ENCODE measurements at places on chromosomes 11 and 22. TPM values are rescaled to one million over a fixed set of nuclear protein-coding genes. Genes with fewer than 3 reads are reported as not detected.
A peak's percentile ranks its signal among the peaks of the same experiment; 100 is the strongest.

Gene RASSF10
- total RNA-seq = 1.5 TPM

Gene ASRGL1
- total RNA-seq = 27.2 TPM

Gene CBLIF
- total RNA-seq = not detected

Gene ARHGAP8
- total RNA-seq = 48.7 TPM

Gene CASTOR1
- 8.4 TPM for total RNA-seq

Gene OR5A1
- total RNA-seq = not detected

Gene ACER3
- 17.1 TPM for total RNA-seq

Gene PUS3
- 22.6 TPM for total RNA-seq

Gene HTR3B
- total RNA-seq = not detected

Gene OR6A2
- total RNA-seq = 0.10 TPM

Gene ARHGAP32
- total RNA-seq = 30.1 TPM

DNA sequence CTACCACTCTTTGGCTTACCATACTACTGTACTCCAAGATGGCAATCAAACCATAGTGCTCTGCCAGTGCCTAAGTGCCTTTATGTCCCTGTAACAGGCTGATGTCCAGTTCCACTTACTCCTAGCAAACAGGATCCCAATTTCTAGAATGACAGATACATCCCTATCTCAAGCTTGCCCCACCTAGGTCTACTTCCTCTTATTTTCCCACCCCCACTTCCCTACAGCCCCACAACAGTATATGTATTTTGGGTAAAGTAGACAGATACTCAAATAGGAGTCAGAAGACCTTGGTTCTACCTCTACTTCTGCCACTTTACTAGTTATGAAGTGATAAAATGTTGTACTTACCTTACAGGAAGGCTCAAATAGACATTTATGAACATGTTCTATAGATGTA, 24.1 kb downstream of the SIK3 start:
- no peak overlapping the region for H3K4me3 ChIP-seq
- H3K27me3 ChIP-seq = no peaks in the 10 kb centered on the region
- DNase-seq = no peak
- H3K4me1 ChIP-seq = no peaks in the 10 kb centered on the region
- no peak overlapping the region for H3K27ac ChIP-seq
- no peaks in the 10 kb centered on the region for H3K36me3 ChIP-seq

GRCh38 chr11:123197711-123198110, 2.7 kb upstream of the CLMP start:
- H3K4me1 ChIP-seq = peaks cover 23% of the 10 kb centered on the region
- H3K4me3 ChIP-seq = no peak overlapping the region
- no peaks in the 10 kb centered on the region for H3K27me3 ChIP-seq
- no peak overlapping the region for H3K27ac ChIP-seq
- no peak for DNase-seq

DNA sequence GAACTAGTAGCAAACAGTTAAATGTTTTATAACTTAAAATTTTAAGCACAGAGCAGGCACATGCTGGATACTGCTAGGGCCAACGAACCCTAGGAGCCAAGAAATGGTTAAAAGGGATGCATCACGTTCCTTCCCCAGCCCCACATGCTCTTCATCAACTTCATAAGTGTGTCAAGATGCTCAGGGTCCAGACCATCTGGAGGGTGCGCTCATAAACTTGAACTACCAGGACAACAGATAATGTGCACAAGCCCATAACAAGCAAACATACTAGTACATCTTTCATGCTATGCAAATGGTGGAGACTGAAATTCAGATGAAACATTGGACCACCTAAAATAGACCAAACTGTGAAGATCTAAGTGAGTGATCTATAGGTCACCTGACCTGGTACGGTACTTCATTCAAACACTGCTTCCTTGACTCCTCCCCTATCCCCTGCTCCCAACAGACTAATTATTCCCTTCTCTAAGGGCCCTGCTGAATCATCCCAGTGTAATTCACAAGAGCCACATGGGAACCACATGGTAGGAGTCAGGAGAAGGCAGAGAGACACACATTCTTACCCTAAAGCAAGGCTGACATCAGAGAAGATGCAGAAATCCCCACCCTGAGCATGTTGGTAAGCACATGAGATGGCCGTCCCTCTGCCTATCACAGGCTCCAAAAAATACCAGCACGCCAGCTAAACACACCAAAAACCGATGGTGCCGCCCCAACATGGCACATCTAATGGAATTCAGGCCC, 83.9 kb downstream of the ETS1 start:
- no peak for DNase-seq
- H3K27me3 ChIP-seq = no peaks in the 10 kb centered on the region
- no peaks in the 10 kb centered on the region for H3K36me3 ChIP-seq

- H3K4me1 ChIP-seq = no peaks in the 10 kb centered on the region
- H3K27ac ChIP-seq = no peak overlapping the region
- H3K4me3 ChIP-seq = no peak overlapping the region
These were observed 27.1 kb downstream of the ADAMTS15 start for GRCh38 chr11:130475426-130476053.

- H3K27me3 ChIP-seq = peaks cover 11% of the 10 kb centered on the region
- peaks cover 7% of the 10 kb centered on the region for H3K4me1 ChIP-seq
- no peak overlapping the region for H3K4me3 ChIP-seq
- H3K27ac ChIP-seq = no peak overlapping the region
These were observed 1.8 kb upstream of the SNX19 start for GRCh38 chr11:130918081-130918480.

GRCh38 chr11:67304511-67305113, 1.3 kb downstream of the SSH3 start:
- peak overlapping the region; percentile 74 for H3K4me3 ChIP-seq
- peaks cover 10% of the 10 kb centered on the region for H3K36me3 ChIP-seq
- no peak for DNase-seq

DNA sequence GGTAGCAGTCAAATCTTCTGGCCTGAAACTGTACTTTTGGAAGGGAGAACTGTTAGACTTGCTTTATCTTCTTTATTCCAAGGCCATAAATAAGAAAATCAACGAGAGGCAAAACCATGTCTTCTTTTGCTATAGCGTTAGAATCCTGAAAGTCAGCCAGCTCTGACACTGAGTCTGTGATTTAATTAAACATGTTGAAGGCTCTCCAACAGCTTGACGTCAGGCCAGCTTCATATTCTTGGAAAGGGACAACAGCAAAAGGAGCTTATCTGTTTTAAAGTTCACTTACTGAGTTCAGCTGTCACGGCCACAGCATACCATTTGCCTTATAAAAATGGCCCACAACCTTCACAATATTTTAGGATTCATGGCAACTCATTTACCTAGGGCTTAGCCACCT, 131.0 kb upstream of the LDLRAD3 start:
- no peaks in the 10 kb centered on the region for H3K4me1 ChIP-seq
- no peak for DNase-seq
- no peaks in the 10 kb centered on the region for H3K27me3 ChIP-seq

DNA sequence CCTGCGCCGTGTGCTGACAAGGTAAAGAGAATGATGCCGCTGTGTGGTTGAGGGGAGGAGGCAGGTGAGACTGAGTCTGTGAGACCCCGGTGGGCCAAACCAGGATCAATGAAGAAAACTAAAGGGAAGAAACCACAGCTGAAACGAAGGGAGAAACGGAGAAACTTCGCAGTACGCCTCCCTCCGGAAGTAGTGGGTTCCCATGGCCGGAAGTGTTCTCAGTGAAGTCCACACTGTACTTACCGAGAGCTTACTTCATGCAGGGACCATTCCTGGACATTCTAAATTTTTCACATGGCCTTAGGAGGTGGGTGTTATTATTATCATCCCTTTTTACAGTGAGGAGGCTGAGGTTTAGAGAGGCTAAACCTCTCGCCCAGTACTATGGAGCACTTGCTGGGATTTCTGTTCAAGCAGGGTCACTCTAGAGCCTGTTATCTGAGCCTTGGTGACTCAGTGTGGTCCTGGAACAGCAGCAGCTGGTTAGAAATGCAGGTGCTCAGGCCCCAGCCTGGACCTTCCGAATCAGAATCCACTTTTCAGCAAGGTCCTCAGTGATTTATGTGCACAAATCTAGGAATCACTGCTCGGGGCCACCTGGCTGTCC, 17.9 kb downstream of the CD5 start:
- H3K4me1 ChIP-seq = no peaks in the 10 kb centered on the region
- no peak overlapping the region for H3K27ac ChIP-seq
- DNase-seq = no peak
- H3K27me3 ChIP-seq = no peaks in the 10 kb centered on the region

DNA sequence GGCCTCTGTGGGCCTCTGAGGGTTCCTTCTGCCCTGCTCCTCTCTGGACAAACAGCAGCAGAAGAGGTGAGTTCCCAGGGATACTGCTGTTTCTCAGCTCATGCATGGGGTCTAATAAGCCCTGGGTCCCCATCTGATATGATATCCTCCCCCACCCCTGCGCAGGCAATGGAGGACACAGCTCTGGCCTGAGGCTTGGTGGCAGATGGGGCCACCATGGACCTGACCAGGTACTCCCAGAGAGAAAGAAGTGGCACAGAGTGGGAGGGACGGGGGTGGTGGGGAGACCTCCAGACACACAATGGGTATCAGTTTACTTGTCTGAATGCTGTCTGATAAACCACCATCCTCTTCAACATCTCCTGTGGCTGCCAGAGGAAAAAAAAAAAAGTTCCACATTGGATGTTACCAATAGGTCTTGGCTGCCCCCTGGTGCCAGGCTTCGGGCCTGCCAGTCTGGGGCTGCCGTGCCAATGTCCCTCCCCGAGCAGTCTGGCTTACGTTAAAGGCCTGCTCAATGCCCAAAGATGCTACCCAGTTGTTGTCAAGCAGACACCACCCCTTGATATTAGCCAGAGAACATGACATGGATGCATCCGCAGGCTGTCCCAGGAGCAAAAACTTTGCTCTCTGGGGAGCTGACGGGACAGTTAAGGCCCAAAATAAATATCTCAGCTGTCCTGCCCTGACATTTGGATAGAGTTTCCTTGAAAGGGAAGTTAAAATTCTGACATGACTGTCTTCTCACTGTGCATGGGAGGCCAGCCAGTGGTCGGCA, 27.9 kb upstream of the ABCC8 start:
- no peak for DNase-seq
- H3K4me3 ChIP-seq = no peak overlapping the region
- no peaks in the 10 kb centered on the region for H3K4me1 ChIP-seq
- H3K27me3 ChIP-seq = 0 out of 2 replicates have a peak, but pooled peaks cover 2% of the 10 kb centered on the region
- no peaks in the 10 kb centered on the region for H3K36me3 ChIP-seq

- H3K4me1 ChIP-seq = peaks cover 2% of the 10 kb centered on the region
- no peaks in the 10 kb centered on the region for H3K36me3 ChIP-seq
- H3K27ac ChIP-seq = no peak overlapping the region
These were observed 119.1 kb downstream of the WT1 start for GRCh38 chr11:32316232-32316631.

- no peak for DNase-seq
- no peak overlapping the region for H3K4me3 ChIP-seq
- no peaks in the 10 kb centered on the region for H3K4me1 ChIP-seq
- no peaks in the 10 kb centered on the region for H3K27me3 ChIP-seq
These were observed 70.0 kb downstream of the NAT10 start for GRCh38 chr11:34175284-34176019.

DNA sequence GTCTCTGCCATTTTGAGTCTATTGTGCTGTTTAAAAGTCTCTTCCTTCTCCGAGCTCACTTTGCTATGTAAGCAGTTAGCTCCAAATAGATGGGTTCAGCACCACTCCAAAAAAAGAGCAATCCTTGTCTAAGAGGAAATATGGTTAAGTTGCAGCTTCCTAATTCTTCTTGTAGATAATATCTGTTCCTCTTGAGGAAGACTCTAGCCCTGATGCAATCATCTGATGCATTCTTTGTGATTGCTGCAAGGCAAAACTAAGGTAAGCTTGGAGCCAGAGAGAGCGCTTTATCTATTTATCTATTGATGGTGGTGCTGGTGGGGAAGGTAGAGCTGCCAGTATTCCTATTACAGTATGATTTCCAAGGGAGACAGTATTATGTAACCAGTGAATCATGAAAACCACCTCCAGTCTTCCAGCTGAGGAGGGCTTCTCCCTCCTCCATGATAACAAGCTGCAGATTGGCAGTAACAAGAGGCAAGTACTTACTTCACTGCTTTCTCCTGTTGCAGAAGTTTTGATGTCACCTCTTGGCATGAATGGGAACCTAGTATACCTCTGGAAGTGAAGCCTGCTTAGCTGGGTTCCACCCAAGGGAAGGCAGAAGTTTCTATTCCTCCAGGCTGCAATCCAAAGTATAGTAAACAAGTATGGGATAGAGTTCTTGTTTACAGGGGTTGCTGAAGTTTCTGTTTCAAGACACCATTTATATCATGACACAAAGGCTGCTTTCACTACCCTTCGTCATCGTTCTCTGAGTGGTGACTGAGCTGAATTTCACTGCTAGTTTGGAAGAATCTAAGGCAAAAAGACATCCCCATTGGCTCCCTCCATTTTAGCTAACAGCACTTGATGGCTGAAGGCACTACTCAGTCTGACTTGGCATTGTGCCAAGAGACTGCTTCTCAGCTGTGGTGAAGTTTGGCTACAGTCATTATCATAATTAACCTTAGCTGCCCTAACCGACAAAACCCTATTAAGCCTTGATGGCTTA, 49.7 kb downstream of the FDX1 start:
- H3K4me1 ChIP-seq = peaks cover 3% of the 10 kb centered on the region
- H3K36me3 ChIP-seq = no peaks in the 10 kb centered on the region
- H3K27ac ChIP-seq = no peak overlapping the region
- H3K27me3 ChIP-seq = no peaks in the 10 kb centered on the region

- no peak overlapping the region for H3K27ac ChIP-seq
- no peaks in the 10 kb centered on the region for H3K4me1 ChIP-seq
- H3K27me3 ChIP-seq = no peaks in the 10 kb centered on the region
- no peak for DNase-seq
- H3K4me3 ChIP-seq = no peak overlapping the region
- no peaks in the 10 kb centered on the region for H3K36me3 ChIP-seq
These were observed 13.8 kb downstream of the MRGPRF start for GRCh38 chr11:68999093-68999747.

- H3K36me3 ChIP-seq = no peaks in the 10 kb centered on the region
- DNase-seq = no peak
- H3K4me3 ChIP-seq = no peak overlapping the region
- H3K4me1 ChIP-seq = peaks cover 9% of the 10 kb centered on the region
These were observed 191.7 kb downstream of the ST3GAL4 start for GRCh38 chr11:126547161-126547560.

DNA sequence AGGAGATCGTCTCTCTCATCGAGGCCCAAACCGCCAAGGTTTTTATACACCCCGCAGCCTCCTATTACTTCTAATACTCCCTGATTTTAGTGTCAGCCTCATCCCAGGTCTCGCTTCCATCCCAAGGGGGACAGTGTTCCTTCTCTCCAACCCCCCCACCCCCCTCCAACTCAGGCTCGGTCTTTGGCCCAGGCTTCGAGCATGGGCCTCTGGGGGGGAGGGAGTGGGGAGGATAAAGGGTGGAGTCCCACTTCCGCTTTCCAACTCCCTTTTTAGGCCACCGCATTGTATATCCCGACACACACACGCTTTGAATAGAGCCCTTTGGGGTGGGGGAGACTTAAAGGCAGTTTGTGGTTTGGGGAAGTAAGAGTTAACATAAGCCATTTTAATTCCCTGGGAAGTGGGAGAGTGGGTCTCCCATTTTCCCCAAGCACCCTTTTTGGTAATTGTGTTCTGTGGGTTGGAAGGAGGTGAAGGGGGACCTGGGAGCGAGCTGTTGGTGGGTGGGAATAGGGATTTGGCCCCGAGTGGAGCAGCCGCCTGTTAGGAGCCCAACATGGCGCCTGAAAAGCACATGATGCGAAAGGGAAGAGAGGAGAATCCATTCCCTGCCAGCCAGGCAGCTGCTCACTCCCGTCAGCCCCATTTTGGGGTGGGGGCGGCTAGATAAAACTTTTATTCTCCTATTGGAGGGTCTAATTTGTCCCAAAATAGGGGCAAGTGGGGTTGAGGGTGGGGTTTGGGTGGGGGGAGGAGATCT, 844 bp downstream of the PCF11 start:
- no peaks in the 10 kb centered on the region for H3K4me1 ChIP-seq
- no peak for DNase-seq
- H3K4me3 ChIP-seq = peak overlapping the region; percentile 96
- peak overlapping the region; percentile 92 for H3K27ac ChIP-seq
